ENCODE measurements at places on chromosomes 3 and 15. TPM values are rescaled to one million over a fixed set of nuclear protein-coding genes. Genes with fewer than 3 reads are reported as not detected.

RASA2 gene
- polyA plus RNA-seq, result 6.3 TPM

HTR3E gene
- not detected for polyA plus RNA-seq

DNA sequence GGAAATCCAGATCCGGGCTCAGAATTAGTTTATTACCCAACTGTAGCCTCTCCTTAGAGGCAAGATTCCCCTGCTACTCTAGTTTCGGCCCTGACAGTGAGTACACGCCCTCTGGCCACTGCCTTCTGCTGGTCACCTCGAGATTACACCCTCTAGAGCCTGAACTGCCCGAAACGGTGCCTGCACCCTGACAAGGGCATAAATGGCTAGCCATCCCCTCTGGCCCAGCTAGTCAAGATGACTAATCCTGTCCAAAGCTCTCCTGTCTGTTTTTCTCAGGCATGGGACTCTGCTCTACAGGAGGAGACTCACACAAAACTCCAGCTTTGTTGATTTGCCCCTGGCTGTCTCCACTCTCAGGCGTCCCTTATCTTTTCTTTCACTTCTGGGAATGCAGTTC is 150.5 kb upstream of the UBE2E2 start:
- no peak for DNase-seq

- no peak for DNase-seq
These were observed 686.2 kb downstream of the NLGN1 start for GRCh38 chr3:174083706-174084105.

DNA sequence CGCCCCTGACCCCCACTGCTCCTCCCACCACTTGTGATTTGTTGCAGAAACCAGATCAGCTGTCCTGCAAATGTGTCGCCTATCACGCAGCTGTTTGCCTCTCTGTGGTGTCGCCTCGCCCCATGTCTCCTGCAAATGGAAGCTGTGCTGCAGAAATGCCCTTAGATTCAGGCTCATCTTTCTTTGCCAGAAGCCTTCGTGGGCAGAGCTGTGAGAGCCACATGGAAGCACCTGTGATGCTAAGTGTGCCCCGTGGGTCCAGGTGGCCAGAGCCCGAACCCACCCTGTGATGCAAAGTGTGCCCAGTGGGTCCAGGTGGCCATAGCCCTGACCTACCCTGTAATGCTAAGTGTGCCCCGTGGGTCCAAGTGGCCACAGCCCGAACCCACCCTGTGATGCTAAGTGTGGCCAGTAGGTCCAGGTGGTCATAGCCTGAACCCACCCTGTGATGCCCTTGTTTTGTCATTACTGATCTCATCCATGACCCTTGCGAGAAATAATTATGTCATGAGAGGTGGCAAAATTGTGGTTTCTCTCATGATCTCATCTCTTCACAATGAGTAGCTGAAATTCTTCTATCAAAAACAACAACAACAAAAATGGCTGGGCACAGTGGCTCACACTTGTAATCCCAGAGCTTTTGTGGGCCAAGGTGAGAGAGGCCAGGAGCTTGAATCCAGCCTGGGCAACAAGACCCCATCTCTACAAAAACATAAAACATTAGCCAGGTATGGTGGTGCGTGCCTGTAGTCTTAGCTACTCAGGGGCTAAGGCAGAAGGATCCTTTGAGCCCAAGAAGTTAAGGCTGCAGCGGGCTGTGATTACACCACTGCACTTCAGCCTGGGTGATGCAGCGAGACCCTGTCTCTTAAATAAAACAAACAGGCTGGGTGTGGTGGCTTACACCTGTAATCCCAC is 187.4 kb downstream of the GOLGA6L6 start:
- DNase-seq, result no peak

GRCh38 chr15:80662129-80662528 is 33.0 kb upstream of the ABHD17C start:
- DNase-seq, result no peak

DNA sequence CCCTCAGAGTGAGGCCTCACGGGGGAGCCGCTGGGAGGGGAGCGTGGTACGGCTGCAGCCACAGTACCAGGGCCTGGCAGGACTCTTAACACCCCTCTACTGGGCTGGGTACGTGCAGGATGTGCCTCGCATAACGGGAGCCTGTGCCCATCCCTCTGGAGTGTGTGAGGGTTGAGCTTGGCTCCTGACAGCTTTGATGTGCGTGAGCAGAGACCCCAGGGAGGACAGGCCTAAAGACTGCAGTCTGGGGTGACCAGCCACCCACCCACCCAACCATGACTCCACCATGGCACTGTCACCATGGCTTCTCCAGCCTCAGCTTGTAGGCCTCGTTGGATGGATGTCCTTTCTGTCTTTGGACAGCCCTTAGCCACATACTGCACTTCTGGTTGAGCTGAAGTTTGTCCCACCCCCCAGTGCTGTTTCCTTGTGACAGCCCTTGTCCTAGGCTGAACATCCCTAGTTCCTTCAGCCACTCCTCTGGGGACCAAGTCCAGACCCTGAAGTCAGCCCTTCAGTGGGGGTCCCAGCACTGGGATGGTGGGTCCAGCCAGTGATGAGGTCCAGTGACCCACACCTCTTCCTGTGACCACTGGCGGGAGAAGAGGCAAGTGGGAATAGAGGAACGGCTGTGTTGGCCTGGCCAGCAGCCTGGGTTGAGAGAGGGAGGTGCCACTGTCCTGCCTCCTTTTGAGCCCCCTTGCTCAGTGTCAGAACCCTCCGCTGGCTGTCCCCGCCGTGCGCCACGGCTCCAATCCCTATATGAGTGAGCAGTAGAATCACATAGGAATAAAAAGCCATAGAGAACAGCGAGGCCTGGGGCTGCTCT is 6.1 kb downstream of the GLYCTK start:
- no peak for DNase-seq

HYAL3 gene
- 23.8 TPM for polyA plus RNA-seq

DNA sequence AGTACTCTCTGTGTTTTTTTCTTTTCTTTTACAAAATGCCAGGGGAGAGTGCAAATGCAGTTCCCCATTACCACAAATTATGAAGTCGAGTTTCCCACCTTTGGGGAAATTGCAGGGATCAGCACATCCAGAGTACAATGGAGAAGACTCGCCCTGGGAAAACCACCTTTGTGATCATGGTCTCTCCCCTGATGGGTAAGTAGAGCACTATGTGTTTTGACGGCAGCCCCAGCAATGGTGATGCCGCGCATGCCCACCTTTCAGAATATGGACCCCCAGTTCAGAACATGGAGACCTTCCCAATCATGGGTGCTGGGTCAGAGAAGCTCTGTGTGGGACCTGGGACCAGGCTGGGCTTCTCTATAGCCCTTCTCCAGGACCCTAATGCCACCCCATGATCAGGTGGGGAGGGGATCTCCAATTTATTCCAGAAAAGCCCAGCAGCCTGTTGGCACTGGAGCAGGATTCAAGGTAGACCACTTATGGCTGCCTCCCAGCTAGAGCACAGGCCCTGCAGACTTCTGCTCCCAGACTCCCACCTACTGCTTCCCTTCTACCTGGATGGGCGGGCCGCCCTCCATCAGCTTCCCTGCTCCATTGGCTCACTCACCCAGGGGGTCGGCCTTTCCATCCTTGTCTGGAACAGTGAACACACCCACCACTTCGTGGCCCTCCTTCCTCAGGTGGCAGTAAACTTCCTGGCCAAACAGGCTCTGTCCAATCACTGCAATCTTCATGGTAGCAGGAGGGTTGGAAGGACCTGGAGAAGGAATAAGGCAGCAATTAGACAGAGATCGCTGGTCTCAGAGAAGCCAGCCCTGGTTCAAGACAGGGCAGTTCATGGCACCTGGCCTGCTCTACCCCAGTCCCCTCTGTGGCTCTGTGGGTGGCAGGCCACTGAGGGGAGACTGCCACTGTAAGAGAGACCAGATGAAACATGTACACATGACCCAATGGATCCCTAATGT is 19.9 kb downstream of the ALDH1L1 start:
- DNase-seq, result no peak

DNA sequence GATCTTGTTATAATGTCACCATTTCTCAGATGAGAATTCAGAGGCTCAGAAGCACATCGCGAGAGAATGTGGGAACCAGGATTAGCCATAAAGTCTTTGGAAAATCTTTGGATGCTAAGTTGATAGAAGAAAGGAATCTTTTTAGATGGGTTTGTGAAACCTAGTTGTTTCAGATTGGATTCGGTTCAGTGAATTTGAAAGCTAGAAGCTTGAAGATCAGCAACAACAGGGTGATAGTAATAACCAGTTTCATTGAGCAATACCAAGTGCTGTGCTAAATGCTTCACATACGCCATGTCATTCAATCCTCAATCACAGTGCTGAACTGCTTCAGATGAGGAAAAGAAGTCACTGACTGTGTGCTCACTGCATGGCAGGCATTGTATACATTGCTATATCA is 47.4 kb upstream of the MITF start:
- DNase-seq, result no peak

- DNase-seq, result no peak
These were observed 14.8 kb downstream of the GK5 start for GRCh38 chr3:142210608-142211007.
